ENCODE measurements at places on chromosomes 6 and 20.

DNA sequence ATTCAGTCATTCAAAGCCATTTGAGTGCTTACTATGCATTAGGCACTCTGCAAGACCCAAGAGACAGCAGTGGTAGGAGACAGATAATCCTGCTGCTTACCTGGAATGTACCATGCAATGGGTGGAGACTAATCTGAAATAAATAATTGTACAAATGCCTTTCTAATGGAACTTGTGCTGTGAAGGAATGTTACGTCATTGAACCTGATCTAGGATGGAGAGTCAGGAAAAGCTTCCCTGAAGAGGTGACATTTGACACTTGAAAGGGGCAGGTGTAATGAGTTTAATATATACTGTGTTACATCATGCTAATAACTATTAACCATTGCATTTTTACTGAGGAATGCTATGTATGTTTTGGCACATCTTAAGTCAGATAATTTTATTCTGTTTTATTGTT lies 491.0 kb upstream of the FLRT3 start:
- DNase-seq, result no peak

DNA sequence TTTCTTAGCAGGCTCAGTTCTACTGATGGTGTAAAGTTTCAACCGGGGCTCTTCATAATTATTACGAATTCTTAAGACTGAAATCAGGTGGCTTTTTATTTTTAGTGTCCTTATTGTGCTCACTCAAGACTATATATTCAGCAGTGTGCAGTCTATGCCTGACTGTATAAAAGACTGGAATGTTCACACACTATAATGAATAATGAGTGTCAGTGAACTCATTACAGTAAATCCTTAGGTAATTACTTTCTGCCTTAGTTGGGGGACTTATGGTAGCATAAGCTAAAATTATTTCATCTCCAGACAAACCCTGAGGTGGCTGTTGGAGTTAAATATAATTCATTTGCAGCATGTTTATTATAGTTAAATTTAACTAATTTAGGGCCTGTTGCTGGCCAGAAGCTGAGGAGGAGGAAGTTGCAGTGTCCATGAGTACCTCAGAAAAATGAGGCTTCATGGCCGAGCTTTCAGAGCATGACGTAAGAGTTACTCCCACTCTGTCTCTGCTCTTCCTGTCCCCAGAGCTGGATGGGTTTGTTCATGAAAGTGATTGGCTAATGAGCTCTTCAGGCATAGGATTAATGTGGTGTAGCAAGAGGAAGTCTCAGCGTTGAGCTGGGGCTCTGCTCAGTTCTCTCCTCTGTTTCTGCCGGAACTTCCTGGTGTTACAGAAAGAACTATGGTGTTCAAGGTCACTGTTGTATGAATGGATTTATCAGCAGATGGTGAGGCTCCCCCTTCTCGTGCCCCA lies 335.7 kb downstream of the NRN1 start:
- no peak for DNase-seq

GRCh38 chr20:24667689-24668383 lies 198.4 kb downstream of the SYNDIG1 start:
- DNase-seq, result no peak

DNA sequence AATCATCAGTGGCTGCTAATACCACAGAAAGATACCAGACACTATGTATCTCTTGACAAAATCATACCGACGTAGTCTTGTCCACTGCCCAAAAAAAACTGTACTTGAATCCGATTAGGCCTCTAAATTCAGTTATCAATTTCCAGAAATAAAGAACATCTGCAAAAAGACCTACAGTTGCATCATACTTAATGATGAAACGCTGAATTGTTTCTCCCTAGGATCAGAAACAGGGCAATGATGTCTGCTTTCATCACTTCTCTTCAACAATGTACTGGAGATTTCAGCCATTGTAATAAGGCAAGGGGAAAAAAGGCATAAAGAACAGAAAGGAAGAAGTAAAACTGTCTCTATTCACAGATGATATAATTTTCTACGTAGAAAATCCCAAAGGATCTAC lies 152.0 kb downstream of the TASP1 start:
- DNase-seq, result no peak

DNA sequence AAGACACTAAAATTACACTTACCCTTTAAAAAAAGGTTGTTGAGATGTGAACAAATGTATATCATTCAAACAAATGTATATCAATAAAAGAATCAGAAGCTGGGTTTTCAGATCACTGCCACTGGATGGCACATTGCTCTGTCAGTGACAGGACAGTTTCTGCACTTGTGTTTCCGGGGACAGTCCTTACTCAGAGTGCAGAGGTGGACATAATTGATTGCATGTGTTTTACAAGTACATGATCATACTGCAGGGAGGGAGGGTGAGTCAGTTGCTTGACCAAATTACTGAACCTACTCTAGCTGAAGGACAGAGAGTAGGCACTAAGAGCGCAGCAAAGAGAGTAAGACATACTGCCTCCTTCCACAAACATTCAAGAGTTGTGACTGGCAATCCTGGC lies 302.3 kb downstream of the TENT5A start:
- no peak for DNase-seq

DNA sequence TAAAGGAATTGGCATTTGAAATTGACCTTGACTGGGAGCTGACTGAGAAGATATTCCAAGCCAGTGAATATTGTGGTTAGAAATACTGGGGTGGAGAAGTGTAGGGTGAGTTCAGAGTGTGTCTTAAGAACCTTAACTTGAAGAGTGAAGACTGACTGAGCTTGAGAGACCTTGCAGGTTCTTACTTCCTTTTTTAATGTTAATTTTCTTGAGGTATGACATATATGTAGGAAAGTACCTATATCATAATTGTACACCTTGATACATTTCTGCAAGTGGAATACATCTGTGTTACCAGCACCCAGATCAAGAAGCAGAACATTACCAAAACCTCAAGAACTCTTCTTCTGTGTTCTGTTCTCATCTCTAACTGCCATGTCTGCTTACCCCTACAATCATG lies 11.0 kb downstream of the DHX35 start:
- no peak for DNase-seq

DNA sequence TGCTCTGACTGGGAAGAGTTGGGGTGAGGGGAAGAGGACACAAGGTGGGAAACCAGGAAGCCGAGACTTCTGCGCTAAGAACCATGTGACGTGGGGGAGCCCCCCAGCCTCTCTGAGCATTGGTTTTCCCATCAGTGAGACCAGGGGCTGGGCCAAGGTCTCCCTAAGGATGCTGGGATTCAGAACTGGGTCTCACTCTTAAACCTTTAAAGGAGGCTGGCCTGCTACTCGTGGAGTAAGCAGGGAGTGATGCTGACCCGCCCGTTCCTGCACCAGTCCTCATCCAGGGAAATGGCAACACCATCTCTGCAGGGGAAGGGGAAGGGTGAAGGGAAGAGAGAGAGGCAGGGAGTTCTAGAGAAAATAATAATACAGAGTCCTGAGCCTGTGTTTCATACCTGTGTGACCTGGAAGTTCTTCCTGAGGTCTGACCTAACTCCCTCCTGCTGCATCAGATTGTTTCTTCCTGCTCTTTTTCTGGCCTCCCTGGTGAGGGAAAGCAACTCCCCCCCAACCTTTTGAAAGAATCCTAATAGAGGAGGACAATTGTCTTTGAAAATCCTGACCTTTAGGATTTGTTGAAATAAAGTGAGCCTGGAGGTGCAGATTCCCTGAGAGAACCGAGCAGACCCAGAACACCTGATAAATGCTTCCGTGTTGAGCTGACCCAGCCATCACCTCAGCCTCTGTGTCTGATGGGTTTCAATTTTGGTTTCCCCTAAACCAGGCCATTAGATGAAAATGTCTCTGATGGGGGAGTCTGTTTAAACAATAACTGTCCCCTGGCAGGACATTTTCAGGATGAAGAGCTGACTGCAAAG lies 3.0 kb upstream of the GRM4 start:
- DNase-seq, result no peak

DNA sequence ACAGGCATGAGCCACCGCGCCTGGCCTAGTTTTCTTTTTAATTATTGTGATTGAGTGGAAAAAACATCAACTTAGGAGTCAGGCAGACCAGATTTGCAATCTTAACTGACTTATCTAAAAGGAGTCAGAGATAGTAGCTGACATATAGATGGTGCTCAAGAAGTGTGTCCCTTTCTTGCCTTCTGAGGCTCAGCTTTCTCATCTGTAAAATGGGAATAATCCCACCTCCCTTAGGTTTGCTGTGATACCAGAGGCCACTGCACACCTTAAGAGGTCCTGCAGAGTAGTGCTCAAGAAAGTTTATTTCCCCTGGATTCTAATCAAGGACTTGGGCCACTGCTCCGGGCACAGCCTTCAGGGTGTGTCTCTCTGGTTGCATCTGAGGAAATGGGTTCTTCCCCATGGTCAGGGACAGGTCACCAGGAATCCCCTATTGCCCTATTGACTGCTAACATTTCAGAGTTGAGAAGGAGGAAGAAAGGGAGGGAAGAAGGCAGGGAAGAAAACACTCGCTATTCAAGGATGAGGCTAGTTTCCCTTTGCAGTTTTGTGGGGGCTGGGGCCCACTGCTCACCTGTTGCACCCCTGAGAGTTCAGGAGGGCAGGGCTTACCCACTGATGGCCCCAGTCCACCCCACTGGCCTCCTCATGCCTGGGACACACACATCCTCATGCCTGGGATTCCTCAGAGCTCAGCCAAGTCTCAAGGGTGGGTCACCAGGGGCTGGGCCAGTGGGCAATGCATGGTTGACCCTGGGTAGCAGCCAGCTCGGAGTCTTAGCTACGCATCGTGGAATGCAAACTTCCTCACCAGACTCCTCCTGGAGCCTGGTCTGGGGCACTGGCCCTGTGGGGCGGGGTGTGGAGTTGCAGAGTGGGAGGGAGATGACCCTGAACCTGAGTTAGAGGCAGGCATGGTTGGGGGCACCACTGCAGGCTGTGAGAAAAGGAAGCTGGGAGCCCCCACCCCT lies 21.2 kb downstream of the C6orf132 start:
- no peak for DNase-seq

- DNase-seq, result peak; percentile 35
Measured at GRCh38 chr20:6735942-6736845, 31.3 kb upstream of the BMP2 start.

DNA sequence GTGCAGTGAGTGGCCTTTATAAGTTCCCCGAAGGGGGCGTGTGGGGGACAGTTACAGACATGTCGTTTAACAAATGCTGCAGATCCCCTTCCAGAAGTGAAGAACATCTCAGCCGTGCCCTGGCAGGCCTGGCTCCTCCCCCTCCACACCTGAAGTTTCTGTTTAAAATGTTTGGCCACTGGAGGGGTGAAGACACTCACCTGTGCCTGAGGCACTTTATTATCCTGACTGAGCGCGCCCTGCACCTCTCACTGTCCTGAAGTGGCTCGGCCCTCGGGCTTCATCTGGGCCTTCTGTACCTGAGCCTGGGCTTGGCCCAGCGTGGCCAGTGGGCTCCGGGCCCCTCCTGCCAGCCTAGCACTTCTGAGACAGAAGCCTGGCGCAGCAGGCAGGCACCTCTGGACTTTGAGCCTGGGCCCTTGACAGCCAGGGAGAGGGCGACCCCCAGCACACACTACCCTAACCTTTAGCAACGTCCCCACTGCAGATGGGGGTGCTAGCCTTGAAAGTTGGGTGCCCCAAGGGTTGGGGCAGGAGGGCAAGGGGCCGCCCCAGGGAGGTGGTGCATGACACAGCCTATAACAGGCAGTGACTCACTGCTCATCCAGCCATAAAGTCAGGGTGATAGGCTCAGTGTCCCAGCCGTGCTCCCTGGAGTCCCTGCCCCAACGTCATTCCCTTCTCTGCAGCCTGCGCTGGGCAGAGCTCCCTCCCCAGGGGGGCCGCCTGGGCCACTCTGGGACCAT lies 13.6 kb upstream of the GATA5 start:
- no peak for DNase-seq

GRCh38 chr6:95723638-95724037 lies 146.3 kb downstream of the MANEA start:
- DNase-seq, result no peak

DNA sequence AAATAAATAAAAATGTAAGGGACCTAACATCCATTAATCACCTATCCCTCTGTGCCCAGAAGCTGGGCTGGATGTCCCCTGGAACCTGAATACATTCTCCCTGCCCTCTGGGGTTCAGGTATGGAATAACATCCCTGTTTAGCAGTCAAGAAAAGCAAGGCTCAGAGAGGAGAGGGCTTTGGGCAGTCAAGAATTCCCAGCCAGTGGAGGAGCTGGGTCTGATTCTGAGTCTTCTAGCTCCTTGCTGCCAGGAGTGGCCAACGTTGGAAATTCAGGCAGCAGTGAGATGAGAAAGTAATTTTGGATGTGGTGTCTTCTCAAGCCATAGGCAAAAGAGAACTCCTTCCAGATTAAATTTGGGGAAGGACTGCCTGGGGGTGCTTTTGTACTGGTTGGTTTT lies 42.6 kb upstream of the ZNFX1 start:
- DNase-seq, result peak; percentile 72

DNA sequence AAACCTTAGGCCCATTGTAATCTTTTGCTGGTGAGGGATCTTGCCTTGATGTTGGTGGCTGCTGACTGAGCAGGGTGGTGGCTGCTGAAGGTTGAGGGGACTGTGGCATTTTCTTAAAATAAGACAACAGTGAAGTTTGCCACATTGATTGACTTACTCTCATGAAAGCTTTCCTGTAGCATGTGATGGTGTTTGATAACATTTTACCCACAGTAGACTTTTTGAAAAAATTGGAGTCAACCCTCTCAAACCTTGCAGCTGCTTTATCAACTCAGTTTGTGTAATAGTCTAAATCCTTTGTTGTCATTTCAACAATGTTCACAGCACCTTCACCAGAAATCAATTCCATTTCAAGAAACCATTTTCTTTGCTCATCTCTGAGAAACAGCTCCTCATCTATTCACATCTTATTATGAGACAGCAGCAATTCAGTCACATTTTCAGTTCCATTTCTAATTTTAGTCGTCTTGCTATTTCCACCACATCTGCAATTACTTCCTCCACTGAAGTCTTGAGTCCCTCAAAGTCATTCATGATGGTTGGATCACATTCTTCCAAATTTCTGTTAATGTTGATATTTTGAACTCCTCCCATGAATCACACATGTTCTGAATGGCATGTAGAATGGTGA lies 37.2 kb downstream of the CST9L start:
- no peak for DNase-seq

DNA sequence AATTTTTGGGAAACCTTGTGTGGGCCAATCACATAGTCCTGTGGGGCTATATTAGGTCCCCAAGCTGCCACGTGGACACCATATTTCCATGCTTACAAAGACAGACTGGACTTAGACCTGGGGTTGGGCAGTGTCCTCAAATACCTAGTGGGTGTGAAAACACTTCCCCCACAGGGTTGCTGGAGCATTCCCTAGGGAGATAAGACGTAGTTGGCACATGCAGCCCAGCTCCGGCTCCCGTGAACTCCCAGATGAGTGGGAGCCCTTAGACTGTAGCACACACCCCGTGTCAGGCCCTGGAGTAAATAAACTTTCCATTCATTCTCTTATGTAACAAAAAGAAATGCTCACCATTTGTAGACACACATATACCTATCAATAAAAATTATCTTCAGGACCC lies 14.2 kb downstream of the KCNG1 start:
- no peak for DNase-seq

Data from iPS-NIHi11 (cell line).